ENCODE measurements at places on chromosomes 3 and 15. TPM values are rescaled to one million over a fixed set of nuclear protein-coding genes. Genes with fewer than 3 reads are reported as not detected.

The PARP15 gene
- 1.1 TPM for total RNA-seq

The CILP gene
- total RNA-seq = 32.0 TPM

- no peak for DNase-seq
- no peak overlapping the region for H3K27ac ChIP-seq
- no peaks in the 10 kb centered on the region for H3K4me1 ChIP-seq
- no peaks in the 10 kb centered on the region for H3K27me3 ChIP-seq
- no peaks in the 10 kb centered on the region for H3K36me3 ChIP-seq
Measured at GRCh38 chr15:22239806-22240180, 159.5 kb downstream of the OR4M2 start.

The CCR8 gene
- total RNA-seq = not detected

- H3K36me3 ChIP-seq = peaks cover 45% of the 10 kb centered on the region
- H3K4me3 ChIP-seq = no peak overlapping the region
- no peaks in the 10 kb centered on the region for H3K27me3 ChIP-seq
- no peaks in the 10 kb centered on the region for H3K4me1 ChIP-seq
- DNase-seq = no peak
- H3K27ac ChIP-seq = no peak overlapping the region
Measured at GRCh38 chr15:28273468-28273867, 48.5 kb downstream of the HERC2 start.

DNA sequence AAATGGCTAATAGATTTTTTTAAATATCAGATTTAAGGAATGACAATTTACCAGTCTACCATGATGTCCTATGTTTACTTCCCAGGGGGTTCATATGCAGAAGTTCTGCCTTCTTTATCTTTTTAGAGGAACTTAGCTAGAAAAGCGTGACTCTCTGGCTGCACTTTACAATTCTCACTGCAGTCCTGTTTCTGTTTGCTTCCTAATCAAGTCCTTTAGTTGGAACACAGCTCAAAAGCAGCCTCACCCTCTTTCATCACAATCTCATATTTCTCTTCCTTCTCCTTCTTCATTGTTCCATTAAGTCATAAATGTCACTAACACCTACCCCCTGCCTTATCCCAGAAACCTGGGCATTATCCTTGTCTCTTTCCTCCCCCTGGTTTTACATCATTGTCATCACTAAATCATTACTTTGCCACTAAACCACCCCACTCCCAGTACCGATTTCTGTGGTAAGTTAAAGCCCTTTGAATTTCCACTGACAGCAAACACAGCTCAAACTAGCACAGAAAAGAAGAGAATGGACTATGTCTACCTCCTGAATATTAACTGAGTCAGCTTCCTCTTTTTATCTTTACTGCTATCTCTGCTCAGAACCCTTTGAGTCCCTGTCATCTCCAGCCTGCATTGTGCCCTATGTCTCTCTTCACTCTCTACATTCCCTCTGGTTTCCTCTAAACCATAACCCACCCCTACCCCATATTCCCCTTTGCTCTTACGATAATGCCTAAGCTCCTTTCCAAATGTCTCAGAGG, 13.8 kb upstream of the PPP4R2 start:
- H3K27ac ChIP-seq = no peak overlapping the region
- no peak for DNase-seq
- H3K36me3 ChIP-seq = no peaks in the 10 kb centered on the region
- H3K4me3 ChIP-seq = no peak overlapping the region

GRCh38 chr3:196082619-196082971, 705 bp upstream of the TFRC start:
- H3K27ac ChIP-seq = peak overlapping the region; percentile 98
- no peaks in the 10 kb centered on the region for H3K36me3 ChIP-seq
- no peak for DNase-seq
- no peaks in the 10 kb centered on the region for H3K27me3 ChIP-seq
- H3K4me1 ChIP-seq = peaks cover 33% of the 10 kb centered on the region

The PROK2 gene
- total RNA-seq = not detected

- no peak overlapping the region for H3K4me3 ChIP-seq
- H3K27ac ChIP-seq = peak overlapping the region; percentile 95
- no peaks in the 10 kb centered on the region for H3K36me3 ChIP-seq
- DNase-seq = no peak
- no peaks in the 10 kb centered on the region for H3K4me1 ChIP-seq
- no peaks in the 10 kb centered on the region for H3K27me3 ChIP-seq
Measured at GRCh38 chr3:13483286-13483685, 3.2 kb downstream of the HDAC11 start.

- no peak for DNase-seq
- H3K27me3 ChIP-seq = no peaks in the 10 kb centered on the region
- no peak overlapping the region for H3K4me3 ChIP-seq
- H3K27ac ChIP-seq = no peak overlapping the region
- H3K4me1 ChIP-seq = no peaks in the 10 kb centered on the region
Measured at GRCh38 chr15:78182821-78183220, 33.7 kb downstream of the IDH3A start.

GRCh38 chr3:131744765-131745164, 242.0 kb upstream of the MRPL3 start:
- H3K27ac ChIP-seq = no peak overlapping the region
- DNase-seq = no peak
- no peak overlapping the region for H3K4me3 ChIP-seq
- no peaks in the 10 kb centered on the region for H3K4me1 ChIP-seq
- H3K27me3 ChIP-seq = no peaks in the 10 kb centered on the region
- no peaks in the 10 kb centered on the region for H3K36me3 ChIP-seq

The GOLGA8T gene
- 0.44 TPM for total RNA-seq

GRCh38 chr15:73906346-73907034, 19.8 kb upstream of the LOXL1 start:
- no peak for DNase-seq
- no peak overlapping the region for H3K27ac ChIP-seq
- no peaks in the 10 kb centered on the region for H3K36me3 ChIP-seq
- H3K4me3 ChIP-seq = no peak overlapping the region

DNA sequence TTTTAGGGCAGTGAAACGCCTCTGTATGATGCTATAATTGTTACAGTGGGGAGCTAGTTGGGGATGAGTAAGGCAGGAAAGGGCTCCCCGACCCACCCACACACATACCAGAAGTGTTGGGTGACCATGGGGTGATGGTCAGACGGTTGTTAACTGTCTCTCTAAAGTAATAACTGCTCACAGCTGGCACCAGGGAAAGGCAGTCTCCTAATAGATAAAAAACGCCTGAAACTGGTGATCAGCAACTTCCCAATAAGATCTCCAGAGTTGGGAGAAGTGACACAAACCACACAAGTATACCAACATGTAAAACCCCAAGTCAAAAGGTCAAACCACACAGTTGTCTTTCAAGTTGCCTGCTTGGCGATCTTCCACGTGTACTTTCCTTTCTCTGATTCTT, 346.5 kb upstream of the CNTN4 start:
- H3K36me3 ChIP-seq = no peaks in the 10 kb centered on the region
- H3K27ac ChIP-seq = no peak overlapping the region
- no peak for DNase-seq

- no peak overlapping the region for H3K4me3 ChIP-seq
- H3K27ac ChIP-seq = no peak overlapping the region
- no peaks in the 10 kb centered on the region for H3K27me3 ChIP-seq
Measured at GRCh38 chr3:104385421-104385820, 981.3 kb upstream of the ALCAM start.

DNA sequence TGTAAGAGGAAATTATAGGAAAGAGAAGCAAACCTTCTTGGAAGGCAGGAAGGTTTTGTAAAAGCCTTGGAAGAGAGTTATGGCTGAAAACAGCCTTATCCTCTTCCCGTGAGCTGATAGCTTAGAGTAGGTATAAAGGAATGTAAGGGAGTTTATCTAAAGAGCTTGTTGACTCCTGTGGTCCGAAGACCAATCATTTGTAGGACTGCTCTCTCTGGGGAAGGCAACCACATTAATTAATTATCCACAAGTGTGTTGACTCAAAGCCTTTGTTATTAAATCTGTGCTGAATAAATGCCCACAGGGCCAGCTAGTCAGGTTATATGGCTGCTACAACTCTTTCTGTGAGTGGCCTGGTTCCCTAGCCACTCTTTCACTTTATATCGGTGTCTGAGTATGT, 452.1 kb upstream of the RASGRP1 start:
- no peak for DNase-seq
- no peaks in the 10 kb centered on the region for H3K36me3 ChIP-seq
- no peak overlapping the region for H3K4me3 ChIP-seq
- H3K27me3 ChIP-seq = no peaks in the 10 kb centered on the region

The RETNLB gene
- not detected for total RNA-seq

DNA sequence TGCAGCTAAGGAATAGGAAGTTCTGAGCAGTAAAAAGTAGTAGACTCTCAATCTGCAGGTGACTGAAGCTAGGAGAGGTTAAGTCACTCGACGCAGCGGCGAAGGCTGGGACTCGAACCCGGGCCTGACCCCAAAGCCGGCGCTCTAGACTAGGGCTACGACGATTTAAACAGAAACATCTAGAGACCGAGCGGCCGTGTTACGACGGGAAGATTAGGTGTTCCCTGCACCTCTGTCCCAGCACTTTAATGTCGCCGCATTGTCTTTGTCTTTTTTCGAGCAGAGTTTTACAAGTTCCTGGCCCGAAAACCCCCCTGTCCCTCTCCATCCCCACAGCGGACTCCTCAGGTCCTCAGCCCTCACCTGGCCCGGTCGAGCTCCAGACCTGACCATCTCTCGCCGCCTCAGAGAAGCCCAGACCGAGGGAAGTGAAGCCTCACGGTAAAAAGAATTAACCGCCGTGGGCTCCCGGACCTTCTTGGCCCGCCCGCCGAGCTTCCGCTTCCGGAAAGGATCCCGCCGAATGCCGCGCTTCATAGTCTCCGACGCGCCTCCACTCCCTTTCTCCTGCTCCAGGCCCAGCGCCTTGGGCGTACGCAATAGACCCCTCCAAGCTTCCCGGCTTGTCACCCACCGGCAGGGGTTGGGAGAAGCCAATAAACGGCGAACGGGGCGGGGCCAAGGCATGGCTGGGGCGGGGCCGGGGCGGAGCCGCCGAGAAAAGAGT, at the start of gene CCDC14:
TSS of gene CCDC14 (minus strand) at position 449 of the 727 bp plus-strand sequence. CDS start at position 393, 56 bp downstream.
- H3K36me3 ChIP-seq = no peaks in the 10 kb centered on the region
- no peaks in the 10 kb centered on the region for H3K27me3 ChIP-seq
- H3K4me1 ChIP-seq = peaks cover 10% of the 10 kb centered on the region

The PFKFB4 gene
- 0.59 TPM for total RNA-seq

The ANKRD34C gene
- not detected for total RNA-seq

GRCh38 chr3:62143843-62144450, 229.4 kb downstream of the FEZF2 start:
- peaks cover 7% of the 10 kb centered on the region for H3K4me1 ChIP-seq
- no peaks in the 10 kb centered on the region for H3K27me3 ChIP-seq
- no peaks in the 10 kb centered on the region for H3K36me3 ChIP-seq
- no peak for DNase-seq
- no peak overlapping the region for H3K4me3 ChIP-seq

GRCh38 chr15:32889214-32889613, 171.4 kb downstream of the GREM1 start:
- H3K27ac ChIP-seq = no peak overlapping the region
- H3K4me1 ChIP-seq = no peaks in the 10 kb centered on the region
- no peak overlapping the region for H3K4me3 ChIP-seq
- DNase-seq = no peak

GRCh38 chr3:140724856-140725812, 47.3 kb downstream of the TRIM42 start:
- H3K27ac ChIP-seq = no peak overlapping the region
- no peaks in the 10 kb centered on the region for H3K36me3 ChIP-seq
- H3K27me3 ChIP-seq = no peaks in the 10 kb centered on the region
- no peak for DNase-seq
- no peak overlapping the region for H3K4me3 ChIP-seq

DNA sequence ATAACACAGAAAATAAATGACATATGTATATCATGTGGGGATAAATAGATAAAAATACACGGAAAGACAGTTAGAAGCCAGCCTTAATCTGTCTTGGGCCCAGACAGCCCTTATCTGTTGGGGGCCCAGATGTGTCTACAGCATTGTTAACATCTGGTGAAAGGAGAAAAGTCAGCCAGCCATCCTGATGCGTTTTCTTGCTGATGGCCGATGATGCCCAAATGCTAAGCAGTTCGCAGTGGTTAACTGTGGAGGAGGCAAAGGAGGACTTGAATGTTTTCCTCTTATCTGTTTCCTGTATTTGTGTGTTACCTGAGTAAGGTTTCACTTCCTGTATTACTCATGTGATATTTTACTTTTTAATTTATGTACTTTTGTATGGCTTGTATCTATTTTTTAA, 46.2 kb downstream of the NOX5 start:
- no peak for DNase-seq
- H3K27me3 ChIP-seq = no peaks in the 10 kb centered on the region
- no peak overlapping the region for H3K4me3 ChIP-seq
- H3K36me3 ChIP-seq = no peaks in the 10 kb centered on the region
- peak overlapping the region; percentile 50 for H3K27ac ChIP-seq

- H3K27me3 ChIP-seq = no peaks in the 10 kb centered on the region
- no peaks in the 10 kb centered on the region for H3K4me1 ChIP-seq
- no peak for DNase-seq
- H3K4me3 ChIP-seq = no peak overlapping the region
- H3K36me3 ChIP-seq = no peaks in the 10 kb centered on the region
Measured at GRCh38 chr3:197445896-197446699, 109.7 kb downstream of the BDH1 start.

The AP2M1 gene
- 235 TPM for total RNA-seq

GRCh38 chr15:101329867-101330380, 34.9 kb upstream of the SNRPA1 start:
- H3K4me3 ChIP-seq = no peak overlapping the region
- no peaks in the 10 kb centered on the region for H3K36me3 ChIP-seq
- no peaks in the 10 kb centered on the region for H3K27me3 ChIP-seq
- DNase-seq = no peak

The PP2D1 gene
- not detected for total RNA-seq

- no peaks in the 10 kb centered on the region for H3K36me3 ChIP-seq
- no peak for DNase-seq
- H3K4me3 ChIP-seq = no peak overlapping the region
- no peaks in the 10 kb centered on the region for H3K27me3 ChIP-seq
Measured at GRCh38 chr3:115062412-115062956, 84.6 kb downstream of the ZBTB20 start.

DNA sequence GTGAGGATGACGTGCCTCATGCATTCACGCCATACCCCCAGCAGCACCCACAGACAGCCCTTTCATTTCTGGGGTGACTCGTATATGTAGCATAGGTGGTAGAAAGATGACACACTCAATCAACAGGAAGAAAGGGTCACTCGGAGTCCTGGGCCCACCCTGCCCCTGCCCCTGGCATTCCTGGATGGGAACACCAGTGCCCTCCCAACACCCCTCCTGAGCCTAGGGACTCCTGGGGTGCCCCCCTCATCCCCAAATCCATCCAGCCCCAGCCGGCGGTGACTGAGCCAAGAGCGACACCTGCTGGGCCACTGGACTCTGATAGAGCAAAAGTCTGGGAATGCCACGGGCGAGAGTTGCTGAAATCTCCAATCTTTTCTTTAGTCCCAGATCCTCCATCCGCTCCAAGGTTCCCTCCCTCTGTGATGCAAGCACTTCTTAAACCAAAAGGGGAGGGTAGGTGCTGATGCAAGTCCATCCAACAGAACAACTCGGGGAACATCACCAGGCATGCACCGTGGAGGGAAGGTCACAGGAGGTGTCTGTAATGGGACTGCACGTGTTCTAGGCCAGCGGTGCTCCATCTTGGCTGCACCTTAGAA, 31.1 kb downstream of the ACAN start:
- H3K36me3 ChIP-seq = no peaks in the 10 kb centered on the region
- H3K27ac ChIP-seq = no peak overlapping the region
- no peaks in the 10 kb centered on the region for H3K27me3 ChIP-seq
- DNase-seq = peak; percentile 71

The TMEM207 gene
- total RNA-seq = not detected
